ENCODE measurements at places on chromosomes 2 and 18.

DNA sequence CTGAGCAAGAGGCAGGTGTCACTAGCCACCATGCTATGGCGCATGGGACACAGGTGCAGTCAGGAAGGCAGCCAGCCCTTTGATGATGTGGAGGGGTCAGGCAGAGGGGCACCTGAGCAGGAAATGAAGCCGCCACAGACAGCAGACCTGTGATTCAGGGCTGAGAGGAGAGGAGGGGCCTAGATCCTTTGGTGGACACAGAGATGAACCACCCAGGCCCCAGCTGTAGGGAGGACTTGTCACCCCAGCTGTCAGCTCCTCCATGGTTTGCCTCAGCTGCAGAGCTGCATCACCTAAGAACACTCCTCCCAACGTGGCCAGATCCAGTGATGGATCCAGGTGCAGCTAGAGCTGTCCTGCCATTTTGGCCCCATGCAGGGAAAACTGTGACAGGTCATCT, 11.6 kb downstream of the ASB18 start:
- no peak for DNase-seq

DNA sequence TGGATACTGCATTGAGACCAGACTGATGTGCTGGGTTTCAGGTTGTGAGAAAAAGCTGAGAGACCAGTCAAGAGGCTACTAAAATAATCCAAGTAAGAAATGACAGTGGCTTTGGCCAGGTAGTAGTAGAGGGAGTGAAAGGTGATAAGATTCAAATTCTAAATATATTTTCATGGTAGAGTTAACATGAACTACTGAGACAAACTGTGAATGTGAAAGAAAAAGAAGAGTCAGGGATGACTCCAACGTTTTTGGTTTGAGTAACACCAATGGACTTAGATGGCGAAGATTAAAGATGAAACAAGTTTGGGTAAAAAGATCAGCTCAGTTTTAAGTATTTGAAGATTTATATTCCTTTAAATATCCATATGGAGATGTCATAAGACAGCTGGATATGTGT, 209.4 kb downstream of the ZEB2 start:
- DNase-seq: no peak

GRCh38 chr2:120614901-120615300, 120.8 kb upstream of the GLI2 start:
- DNase-seq: no peak

GRCh38 chr2:224449212-224450147, 47.6 kb upstream of the FAM124B start:
- peak; percentile 27 for DNase-seq

DNA sequence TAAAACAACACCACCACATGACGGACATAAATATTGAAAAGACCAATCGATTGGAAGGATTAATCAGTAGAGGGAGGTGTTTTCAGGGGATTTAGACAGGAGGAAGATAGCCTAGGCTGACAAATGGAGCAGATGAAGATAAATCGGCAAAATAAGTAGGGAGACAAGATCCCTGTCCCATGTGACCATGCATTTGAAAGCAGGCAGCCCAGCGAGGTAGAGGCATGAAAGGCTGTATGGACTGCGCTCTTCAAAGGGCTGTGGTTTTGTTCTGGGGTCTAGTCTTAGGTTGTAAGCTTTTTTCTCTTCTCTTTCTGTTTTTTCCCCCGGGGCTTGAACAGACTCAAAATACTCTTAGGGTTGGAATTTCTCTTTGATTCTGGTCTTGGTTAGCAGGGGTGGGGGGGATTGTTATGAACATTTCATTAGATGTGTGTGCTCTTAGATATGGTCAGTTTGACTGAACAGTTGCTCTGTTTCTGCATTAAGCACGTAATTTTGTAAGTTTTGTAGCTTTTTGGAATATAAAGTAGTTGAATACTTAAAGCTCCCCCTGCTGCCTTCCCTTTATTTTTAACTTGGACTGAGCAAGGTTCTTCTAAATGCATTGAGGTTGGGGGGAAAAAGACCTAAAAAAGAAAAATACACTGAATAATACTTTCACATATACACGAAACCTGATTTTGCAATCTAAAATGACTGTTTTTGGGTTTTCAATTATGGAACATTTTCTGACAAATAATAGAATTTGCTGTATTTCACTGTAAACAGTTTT, 32.2 kb downstream of the ZNF532 start:
- DNase-seq: peak; percentile 26

GRCh38 chr2:231883468-231883881, 42.7 kb downstream of the NPPC start:
- DNase-seq: no peak

GRCh38 chr18:12399231-12399630, 8.5 kb upstream of the PRELID3A start:
- DNase-seq: no peak

GRCh38 chr2:231929961-231930592, 3.9 kb upstream of the NPPC start:
- no peak for DNase-seq

DNA sequence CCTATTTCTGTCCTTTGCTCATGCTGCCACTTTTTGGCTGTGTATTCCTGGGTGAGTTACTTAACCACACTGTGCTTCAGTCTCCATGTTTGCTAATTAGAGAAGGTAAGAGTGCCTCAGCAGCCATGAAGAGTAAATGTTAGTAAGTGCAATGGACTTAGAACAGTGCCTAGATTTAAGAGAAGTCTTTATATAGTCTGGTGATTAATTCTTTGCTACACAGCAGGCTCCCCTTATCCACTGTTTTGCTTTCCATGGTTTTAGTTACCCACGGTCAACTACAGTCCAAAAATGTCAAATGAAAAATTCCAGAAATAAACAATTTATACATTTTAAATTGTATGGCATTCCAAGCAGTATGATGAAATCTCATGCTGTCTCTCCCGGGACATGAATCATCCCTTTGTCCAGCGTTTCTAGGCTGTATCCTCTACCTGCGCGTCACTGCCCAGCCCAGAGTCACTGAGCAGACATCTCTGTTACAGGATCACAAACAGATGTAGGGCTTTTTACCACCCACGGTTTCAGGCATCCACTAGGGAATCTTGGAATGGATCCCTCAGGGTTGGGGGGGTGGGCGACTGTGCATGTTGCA, 91.0 kb downstream of the CTIF start:
- peak; percentile 97 for DNase-seq

- no peak for DNase-seq
Observed at GRCh38 chr2:118527571-118527970, 319.9 kb downstream of the EN1 start.

- DNase-seq: peak; percentile 30
Observed at GRCh38 chr2:211867845-211868451, 670.7 kb downstream of the ERBB4 start.

DNA sequence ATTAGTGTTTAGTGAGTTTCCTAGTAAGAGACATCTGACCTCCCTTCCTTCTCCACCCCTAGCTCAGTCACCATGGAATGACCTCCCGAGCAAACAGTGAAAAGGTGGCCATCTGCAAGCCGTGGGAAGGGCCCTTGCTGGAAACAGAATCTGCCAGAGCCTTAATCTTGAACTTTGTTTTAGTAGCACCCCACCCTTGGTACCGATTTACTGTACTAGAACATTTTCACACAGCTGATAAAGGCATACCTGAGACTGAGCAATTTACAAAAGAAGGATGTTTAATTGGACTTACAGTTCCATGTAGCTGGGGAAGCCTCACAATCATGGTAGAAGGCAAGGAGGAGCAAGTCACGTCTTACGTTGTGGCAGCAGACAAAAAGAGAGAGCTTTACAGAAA, 655.8 kb downstream of the TSN start:
- DNase-seq: no peak
